ENCODE measurements at places on chromosomes 13 and 19.

DNA sequence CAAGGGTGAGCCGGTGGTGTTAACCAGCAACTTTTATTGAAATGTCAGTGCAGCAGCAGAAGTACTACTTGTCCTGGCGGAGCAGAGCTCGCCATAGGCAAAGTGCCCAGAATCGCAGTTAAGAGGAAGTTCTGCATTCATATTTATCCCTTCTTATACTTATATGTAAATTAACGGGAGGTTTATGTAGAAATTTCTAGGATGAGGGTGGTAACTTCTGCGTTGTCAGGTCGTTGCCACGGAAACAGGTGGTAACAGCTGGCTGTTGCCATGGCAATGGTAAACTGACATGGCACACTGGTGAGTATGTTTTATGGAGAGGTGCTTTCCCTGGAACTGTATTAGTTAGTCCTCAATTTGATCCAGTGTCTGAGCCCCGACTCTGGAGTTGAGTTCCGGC lies 2494.9 kb upstream of the PCDH20 start:
- no peaks in the 10 kb centered on the region for H3K27me3 ChIP-seq
- H3K4me1 ChIP-seq: no peaks in the 10 kb centered on the region
- no peak overlapping the region for H3K27ac ChIP-seq
- no peak overlapping the region for H3K4me3 ChIP-seq

- no peaks in the 10 kb centered on the region for H3K36me3 ChIP-seq
- no peaks in the 10 kb centered on the region for H3K4me1 ChIP-seq
- H3K27me3 ChIP-seq: no peaks in the 10 kb centered on the region
These were observed 79.7 kb downstream of the DCT start for GRCh38 chr13:94399812-94400211.

DNA sequence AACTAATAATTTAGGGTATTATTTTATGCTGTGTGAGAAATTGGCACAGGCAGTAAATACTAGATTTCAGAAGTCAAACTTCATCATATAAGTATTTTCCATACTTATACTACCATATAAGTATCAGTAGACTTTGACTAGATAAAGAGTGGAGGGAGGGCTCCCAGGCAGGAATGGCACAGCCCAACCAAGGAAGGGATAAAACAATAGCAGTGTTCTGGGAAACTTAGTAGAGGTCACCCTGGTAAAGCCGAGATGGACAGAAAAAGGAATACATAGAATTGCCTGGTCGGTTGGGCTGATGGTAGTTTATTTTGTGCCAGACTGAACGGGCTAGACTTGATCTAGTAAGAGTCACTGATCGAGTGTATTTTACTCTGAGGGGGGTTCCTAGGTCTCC lies 19.6 kb upstream of the KCTD4 start:
- H3K36me3 ChIP-seq: no peaks in the 10 kb centered on the region
- no peaks in the 10 kb centered on the region for H3K4me1 ChIP-seq
- no peak overlapping the region for H3K27ac ChIP-seq
- H3K27me3 ChIP-seq: peaks cover 1% of the 10 kb centered on the region
- no peak overlapping the region for H3K4me3 ChIP-seq

GRCh38 chr13:44243198-44243857 lies 130.3 kb upstream of the SERP2 start:
- no peak overlapping the region for H3K27ac ChIP-seq
- peaks cover 4% of the 10 kb centered on the region for H3K27me3 ChIP-seq
- H3K36me3 ChIP-seq: no peaks in the 10 kb centered on the region
- DNase-seq: peak; percentile 62
- H3K4me3 ChIP-seq: no peak overlapping the region

- peaks cover 18% of the 10 kb centered on the region for H3K4me1 ChIP-seq
- peaks cover 6% of the 10 kb centered on the region for H3K36me3 ChIP-seq
- peak within 1 kb of the TSS; percentile 89 for H3K27ac ChIP-seq
- DNase-seq: peak; percentile 71
- peak within 1 kb of the TSS; percentile 97 for H3K4me3 ChIP-seq
These were observed at the start of gene FOXA3 for GRCh38 chr19:45863840-45864628. TSS of gene FOXA3 (plus strand) at chr19:45864326. CDS start at chr19:45864457, 131 bp downstream.

- H3K36me3 ChIP-seq: peaks cover 4% of the 10 kb centered on the region
- no peak for DNase-seq
- no peak overlapping the region for H3K27ac ChIP-seq
These were observed 8.6 kb downstream of the C19orf25 start for GRCh38 chr19:1470305-1471009.

DNA sequence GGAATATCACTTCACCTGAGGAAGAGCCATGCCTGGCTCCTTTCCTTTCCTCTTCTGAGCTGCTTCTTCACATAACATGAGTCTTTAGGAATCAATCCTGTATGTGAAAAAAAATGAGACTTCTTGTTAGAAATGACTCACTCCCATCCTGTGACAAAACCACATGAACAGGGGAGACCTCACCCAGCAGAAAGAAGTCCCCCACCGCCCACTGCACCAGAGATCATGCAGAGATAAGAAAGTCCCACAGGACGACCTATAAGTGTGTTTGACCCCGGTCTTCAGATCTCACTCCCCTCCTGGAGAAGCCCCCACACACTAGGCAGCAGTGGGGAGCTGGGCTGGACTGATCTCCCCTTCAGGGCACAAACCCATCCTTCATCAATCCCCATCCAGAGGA lies 7.8 kb downstream of the ZNF600 start:
- DNase-seq: no peak
- peaks cover 8% of the 10 kb centered on the region for H3K4me1 ChIP-seq
- no peak overlapping the region for H3K27ac ChIP-seq
- H3K4me3 ChIP-seq: no peak overlapping the region
- H3K27me3 ChIP-seq: no peaks in the 10 kb centered on the region

- no peaks in the 10 kb centered on the region for H3K36me3 ChIP-seq
- no peak overlapping the region for H3K4me3 ChIP-seq
- H3K4me1 ChIP-seq: no peaks in the 10 kb centered on the region
These were observed 156.5 kb downstream of the LMO7 start for GRCh38 chr13:75792526-75793187.

DNA sequence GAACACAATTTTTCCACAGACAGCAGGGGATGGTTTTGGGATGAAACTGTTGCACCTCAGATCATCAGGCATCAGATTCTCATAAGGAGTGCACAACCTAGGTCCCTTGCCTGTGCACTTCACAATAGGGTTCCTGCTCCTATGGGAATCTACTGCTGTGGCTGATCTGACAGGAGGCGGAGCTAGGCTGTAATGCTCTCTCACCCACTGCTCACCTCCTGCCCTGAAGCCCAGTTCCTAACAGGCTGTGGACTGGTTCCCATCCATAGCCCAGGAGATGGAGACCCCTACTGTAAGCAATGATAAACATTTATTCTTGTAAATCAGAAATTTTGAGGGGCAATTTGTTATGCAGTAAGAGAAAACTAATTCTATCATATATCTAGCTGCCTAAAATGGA lies 1234.7 kb downstream of the SLITRK1 start:
- H3K4me3 ChIP-seq: no peak overlapping the region
- H3K27me3 ChIP-seq: no peaks in the 10 kb centered on the region
- no peak for DNase-seq

DNA sequence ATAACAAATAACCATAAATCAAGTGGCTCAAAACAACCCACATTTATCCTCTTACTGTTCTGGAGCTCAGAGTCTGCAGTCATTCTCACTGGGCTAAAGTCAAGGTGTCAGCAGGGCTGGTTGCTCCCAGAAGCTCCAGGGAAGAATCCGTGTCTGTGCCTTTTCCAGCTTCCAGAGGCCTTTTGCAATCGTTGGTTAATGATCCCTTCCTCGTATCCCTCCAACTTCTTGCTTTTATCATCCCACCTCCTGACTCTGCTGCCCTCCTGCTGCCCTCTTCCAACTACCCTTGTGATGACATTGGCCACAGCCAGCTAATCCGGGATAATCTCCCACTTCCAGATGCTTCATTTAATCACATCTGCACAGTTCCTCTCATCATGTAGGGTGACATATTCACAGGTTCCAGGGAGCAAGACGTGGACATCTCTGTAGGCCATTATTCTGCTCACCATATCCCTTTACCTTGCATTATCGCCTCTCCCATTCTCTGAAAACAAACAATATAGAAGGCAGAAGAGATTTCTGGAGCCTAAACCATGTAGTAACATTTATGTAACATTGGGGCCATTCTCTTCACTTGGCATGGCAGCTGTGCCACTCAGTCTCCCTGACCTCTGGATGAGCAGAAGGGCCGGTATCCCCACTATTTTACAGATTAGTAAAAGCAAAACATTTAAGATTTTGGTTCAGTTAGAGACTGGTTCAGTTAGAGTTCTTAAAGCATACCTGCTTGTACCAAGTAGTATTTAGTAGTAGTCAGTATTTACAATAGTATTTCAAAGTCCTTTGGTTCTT lies 53.5 kb downstream of the RFC3 start:
- no peaks in the 10 kb centered on the region for H3K4me1 ChIP-seq
- no peak overlapping the region for H3K4me3 ChIP-seq
- H3K27ac ChIP-seq: no peak overlapping the region
- no peak for DNase-seq

DNA sequence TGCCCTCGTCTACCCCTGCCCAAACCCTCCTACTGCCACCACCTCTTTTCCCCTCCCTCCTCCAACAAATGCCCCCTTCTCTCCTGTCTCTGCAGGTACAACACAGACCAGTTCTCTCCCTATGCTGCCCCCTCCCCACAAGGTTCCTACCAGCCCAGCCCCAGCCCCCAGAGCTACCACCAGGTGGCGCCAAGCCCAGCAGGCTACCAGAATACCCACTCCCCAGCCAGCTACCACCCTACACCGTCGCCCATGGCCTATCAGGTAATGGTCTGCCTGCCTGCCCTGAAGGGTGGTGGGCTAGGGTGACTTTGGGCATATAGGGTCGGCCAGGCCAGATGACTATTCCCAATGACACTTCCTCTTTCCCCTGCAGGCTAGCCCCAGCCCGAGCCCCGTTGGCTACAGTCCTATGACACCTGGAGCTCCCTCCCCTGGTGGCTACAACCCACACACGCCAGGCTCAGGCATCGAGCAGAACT lies 6.5 kb upstream of the TIMM50 start:
- peaks cover 8% of the 10 kb centered on the region for H3K27me3 ChIP-seq
- peaks cover 40% of the 10 kb centered on the region for H3K36me3 ChIP-seq
- peak overlapping the region; percentile 59 for H3K4me3 ChIP-seq
- H3K27ac ChIP-seq: no peak overlapping the region
- H3K4me1 ChIP-seq: peaks cover 32% of the 10 kb centered on the region
- DNase-seq: peak; percentile 88

GRCh38 chr19:49528211-49528771 lies 488 bp downstream of the RCN3 start:
- DNase-seq: no peak
- peaks cover 13% of the 10 kb centered on the region for H3K4me1 ChIP-seq
- H3K27me3 ChIP-seq: peaks cover 14% of the 10 kb centered on the region
- H3K36me3 ChIP-seq: peaks cover 36% of the 10 kb centered on the region
- H3K27ac ChIP-seq: no peak overlapping the region

- peaks cover 5% of the 10 kb centered on the region for H3K36me3 ChIP-seq
- H3K4me3 ChIP-seq: peak overlapping the region; percentile 5
- peaks cover 25% of the 10 kb centered on the region for H3K4me1 ChIP-seq
- peak overlapping the region; percentile 46 for H3K27ac ChIP-seq
- no peak for DNase-seq
- peaks cover 27% of the 10 kb centered on the region for H3K27me3 ChIP-seq
These were observed 3.4 kb upstream of the GIPR start for GRCh38 chr19:45664575-45664974.

GRCh38 chr13:91896547-91896946 lies 498.1 kb downstream of the GPC5 start:
- H3K4me1 ChIP-seq: no peaks in the 10 kb centered on the region
- DNase-seq: no peak
- no peaks in the 10 kb centered on the region for H3K36me3 ChIP-seq
- no peaks in the 10 kb centered on the region for H3K27me3 ChIP-seq

DNA sequence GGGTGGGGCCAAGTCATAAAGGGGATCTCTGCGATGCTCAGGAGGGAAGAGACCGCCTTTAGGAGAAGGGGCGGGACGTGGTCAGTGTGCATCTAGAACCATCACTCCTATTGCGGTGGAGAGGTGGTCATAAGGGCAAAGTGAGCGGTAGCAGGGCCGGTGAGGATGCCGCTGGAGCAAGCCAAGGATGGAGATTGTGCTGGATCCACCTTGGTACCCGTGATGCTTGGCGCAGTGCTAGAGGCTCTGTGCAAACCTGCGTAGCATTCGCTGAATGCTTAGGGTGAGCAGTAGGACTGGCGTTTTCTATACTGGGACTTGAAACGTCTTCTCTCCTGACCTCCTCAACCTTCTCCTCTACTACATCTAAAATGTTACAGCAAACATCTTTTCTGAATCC lies 294.2 kb downstream of the FGF9 start:
- DNase-seq: no peak
- no peaks in the 10 kb centered on the region for H3K27me3 ChIP-seq
- H3K36me3 ChIP-seq: no peaks in the 10 kb centered on the region
- no peak overlapping the region for H3K4me3 ChIP-seq
- no peak overlapping the region for H3K27ac ChIP-seq

DNA sequence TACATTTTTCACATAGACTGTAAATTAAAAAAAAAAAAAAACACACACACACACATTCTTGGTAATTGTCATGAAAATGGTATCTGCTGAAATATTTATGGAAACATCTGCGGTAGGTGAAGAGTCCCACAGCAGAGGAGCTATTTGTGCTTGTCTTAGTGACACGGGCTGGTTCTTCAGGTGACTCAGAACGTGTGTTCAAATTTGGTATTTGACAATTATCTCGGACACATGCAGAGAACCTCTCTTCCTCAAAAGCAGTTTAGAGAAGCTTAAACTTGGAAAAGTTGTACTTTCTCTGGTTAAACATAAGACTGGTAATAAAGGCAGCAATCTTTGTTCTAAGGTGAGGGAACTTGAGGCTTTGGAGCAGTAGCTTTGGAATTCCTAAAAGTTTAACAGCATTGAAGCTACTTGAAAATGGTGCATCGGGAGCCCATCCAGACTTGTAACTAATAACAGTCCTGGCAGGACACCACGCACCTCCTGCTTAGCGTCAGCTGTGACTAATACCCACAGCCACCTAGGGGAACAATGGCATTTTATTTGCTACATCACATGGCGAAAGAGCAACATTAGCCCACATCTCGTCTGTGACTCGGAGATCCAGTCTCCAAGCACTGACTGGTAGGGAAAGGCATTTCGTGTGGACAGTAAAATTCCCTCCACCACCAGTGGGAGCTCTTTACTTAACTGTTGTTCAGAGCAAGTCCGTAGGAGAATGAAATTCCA lies 1505.1 kb upstream of the SLC10A2 start:
- no peaks in the 10 kb centered on the region for H3K4me1 ChIP-seq
- H3K36me3 ChIP-seq: no peaks in the 10 kb centered on the region
- peak; percentile 75 for DNase-seq
- H3K27me3 ChIP-seq: peaks cover 5% of the 10 kb centered on the region
- no peak overlapping the region for H3K27ac ChIP-seq
- no peak overlapping the region for H3K4me3 ChIP-seq

- no peak for DNase-seq
- no peaks in the 10 kb centered on the region for H3K36me3 ChIP-seq
- peaks cover 3% of the 10 kb centered on the region for H3K4me1 ChIP-seq
- no peak overlapping the region for H3K27ac ChIP-seq
- H3K4me3 ChIP-seq: no peak overlapping the region
These were observed 140.2 kb downstream of the TNFSF13B start for GRCh38 chr13:108409730-108410129.
